ENCODE measurements at places on chromosomes 5 and 9.

DNA sequence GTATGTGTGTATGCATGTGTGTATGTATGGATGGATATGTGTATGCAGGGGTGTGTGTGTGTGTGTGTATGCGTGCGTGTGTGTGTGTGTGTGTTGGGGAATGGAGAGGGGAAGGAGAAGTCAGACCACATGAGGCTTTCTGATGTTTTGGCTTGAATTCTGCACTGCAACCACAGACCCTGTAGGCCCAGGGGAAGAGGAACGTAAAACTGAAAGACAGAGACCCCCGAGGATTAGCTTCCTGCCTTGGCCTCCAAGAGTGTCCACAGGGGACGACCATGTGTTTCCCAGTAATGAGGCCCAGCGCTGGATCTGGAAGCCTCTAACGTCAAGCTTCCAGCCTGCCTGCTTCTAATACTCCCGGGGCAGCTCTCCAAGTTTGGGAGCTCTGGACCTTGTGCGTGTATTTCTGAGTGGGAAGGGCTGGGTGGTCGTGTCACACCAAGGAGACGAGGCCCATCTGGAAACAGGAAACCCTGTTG lies 5.8 kb downstream of the DCANP1 start:
- no peak for DNase-seq

DNA sequence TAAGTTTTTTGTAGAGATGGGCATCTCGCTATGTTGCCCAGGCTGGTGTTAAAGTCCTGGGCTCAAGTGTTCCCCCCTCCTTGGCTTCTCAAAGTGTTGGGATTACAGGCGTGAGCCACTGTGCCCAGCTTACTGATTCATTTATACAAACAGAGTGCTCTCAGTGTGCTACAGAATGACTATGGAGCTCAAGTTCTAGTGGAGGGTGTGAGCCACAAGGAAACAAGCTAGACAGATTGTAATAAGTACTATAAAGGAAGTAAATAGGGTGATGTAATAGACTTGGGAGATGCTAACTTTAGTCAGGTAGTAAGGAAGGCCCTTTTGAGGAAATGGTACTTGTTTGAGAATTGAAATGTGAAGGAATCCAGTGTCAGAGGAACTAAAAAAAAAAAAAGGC lies 1.7 kb upstream of the TMEM267 start:
- DNase-seq: peak; percentile 51

DNA sequence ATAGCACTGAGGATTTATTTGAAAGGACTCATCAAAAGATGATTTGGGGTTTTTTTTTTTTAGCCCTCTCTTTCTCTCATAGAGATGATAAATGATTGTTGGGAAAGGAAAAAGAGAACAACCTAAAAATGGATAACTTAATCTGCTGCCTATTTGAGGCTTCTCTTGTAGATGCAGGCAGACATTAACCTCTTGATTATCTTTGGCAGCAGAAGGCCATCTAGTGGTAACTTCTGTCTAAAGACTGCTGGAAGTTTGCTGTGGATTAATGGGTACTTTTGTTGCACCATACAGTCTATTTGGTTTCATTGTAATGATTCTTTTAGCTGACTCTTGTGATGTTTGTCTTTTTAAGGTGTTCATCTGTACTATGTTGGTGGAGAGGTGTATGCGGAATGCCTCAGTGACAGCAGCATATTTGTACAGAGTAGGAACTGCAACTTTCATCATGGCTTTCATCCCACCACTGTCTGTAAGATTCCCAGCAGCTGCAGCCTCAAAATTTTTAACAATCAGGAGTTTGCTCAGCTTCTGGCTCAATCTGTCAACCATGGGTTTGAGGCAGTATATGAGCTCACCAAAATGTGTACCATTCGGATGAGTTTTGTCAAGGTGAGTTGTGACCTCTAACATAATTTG lies 18.8 kb downstream of the SMIM32 start:
- DNase-seq: no peak

GRCh38 chr5:118722122-118723020 lies 266.0 kb downstream of the DTWD2 start:
- DNase-seq: no peak

- no peak for DNase-seq
Measured at GRCh38 chr5:38404667-38405276, 146.4 kb downstream of the EGFLAM start.

DNA sequence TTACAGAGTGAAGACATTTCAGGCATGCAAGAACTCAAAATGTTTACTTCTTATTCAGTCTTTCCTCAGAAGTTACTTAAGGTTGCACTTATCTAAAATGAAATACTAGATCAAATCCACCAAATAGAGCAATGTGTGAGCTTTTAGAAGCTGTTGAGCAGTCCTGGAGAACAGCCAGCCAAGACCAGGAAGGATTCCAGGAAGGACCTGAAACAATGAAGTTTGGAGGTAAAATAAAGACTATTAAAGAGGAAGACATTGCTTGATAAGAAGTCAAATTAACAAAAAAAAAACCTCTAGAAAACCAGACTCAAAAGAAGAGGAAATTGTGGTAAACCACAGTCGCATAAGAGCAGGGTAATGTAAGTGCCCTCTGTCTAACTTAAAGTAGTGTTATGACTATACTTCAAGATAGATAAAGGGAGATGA lies 156.2 kb upstream of the S1PR3 start:
- DNase-seq: peak; percentile 28

Measured in PC-9 (cell line).